ENCODE measurements at places on chromosomes 12 and 14.

DNA sequence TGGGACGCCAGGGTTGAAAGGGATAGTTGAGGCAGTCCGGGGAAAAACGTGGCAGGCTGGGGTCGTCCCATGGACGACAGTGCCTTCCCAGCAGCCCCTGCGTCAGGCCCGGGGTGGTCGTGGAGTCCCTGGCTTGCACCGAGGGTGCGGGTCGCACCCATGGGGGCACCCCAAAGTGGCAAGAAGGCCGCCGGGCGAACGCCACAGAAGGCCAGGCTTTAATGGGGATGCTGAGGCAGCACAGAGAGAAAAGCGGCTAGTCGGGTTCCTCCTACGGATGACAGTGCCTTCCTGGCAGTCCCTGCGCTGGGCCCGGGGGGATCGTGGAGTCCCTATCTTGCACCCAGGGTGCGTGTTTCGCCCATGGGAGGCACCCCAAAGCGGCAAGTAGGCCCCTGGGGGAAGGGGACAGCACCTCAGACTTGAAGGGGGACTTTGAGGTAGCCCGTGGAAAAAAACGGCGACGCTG lies 158.6 kb upstream of the ALG10B start:
- no peak for DNase-seq

- no peak for DNase-seq
Observed at GRCh38 chr12:115694564-115694963, 582.9 kb downstream of the MED13L start.

GRCh38 chr14:66240105-66240504 lies 246.1 kb upstream of the CCDC196 start:
- no peak for DNase-seq

GRCh38 chr14:103361867-103362266 lies 23.3 kb upstream of the MARK3 start:
- DNase-seq: no peak

DNA sequence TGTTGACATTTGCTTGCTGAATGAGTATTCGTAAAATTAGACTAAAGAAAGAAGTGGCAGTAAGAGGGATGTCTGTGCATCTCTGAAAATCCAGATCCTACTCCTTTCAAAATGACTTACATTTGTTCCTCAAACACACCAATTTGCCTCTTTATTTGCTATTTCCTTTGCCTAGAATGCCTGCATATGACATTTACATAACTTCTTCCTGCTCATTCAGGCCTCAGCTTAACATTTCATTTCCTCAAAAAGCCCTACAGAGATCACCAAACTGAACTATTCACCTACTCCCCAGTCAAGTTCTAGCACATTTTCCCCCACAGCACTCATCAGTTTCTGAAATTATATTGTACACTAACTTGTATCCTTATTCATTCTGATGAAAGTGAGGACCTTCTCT lies 907.2 kb downstream of the LRFN5 start:
- DNase-seq: no peak

GRCh38 chr12:48280572-48280971 lies 70.1 kb downstream of the ZNF641 start:
- no peak for DNase-seq

DNA sequence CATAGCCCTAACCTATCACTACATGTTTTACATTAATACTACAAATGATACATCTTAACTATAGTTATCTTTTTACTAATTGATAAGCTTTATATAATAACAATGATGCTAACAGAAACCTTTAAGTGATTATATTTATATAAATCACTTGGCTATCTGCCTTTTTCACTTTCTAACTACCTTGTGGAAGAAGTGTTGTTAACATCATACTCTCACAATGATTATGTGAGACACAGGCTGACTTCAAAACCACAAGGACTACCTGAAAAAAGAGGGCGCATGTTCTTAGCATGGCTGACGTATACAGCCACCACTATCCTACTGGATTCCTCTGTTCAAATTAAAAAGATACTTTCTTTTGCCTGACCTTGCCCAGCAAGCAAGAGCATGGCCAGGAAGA lies 135.3 kb upstream of the SOX5 start:
- DNase-seq: no peak

DNA sequence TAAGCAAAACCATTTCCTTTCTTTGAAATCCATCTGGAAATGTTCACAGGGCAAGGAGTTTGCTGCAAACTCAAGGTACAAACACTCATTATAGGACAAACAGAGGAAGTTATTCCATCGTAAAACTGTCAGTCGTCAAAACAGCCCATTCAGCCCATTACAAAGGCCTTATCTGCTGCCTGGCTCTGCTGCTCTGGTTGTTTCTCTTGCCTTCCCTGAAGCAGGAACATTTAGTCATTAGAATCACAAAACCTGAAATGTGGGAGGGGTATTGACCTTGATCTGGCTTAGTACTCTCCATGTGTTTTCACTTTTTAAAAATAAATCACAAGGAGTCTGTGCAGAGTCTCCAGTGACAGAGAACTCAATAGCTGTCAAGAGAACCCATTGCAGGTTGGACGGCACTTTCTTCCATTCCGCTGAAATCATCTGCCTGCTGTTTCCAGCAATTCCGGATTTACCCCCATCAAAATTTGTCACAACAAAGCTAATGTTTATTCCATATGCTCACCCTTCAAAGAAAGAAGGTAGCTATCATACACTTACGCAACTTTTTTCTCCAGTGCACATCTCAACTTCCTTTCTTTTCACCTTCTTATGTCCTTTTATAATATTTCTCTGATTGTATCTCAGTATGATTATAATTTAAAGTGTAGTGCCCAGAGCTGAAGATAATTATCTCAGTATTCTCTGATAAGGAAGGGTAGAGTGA lies 24.6 kb upstream of the ITPR2 start:
- DNase-seq: no peak

All from erythroblast (primary cell).